ENCODE measurements at places on chromosomes 7 and 10. TPM values are rescaled to one million over a fixed set of nuclear protein-coding genes. Genes with fewer than 3 reads are reported as not detected.

DNA sequence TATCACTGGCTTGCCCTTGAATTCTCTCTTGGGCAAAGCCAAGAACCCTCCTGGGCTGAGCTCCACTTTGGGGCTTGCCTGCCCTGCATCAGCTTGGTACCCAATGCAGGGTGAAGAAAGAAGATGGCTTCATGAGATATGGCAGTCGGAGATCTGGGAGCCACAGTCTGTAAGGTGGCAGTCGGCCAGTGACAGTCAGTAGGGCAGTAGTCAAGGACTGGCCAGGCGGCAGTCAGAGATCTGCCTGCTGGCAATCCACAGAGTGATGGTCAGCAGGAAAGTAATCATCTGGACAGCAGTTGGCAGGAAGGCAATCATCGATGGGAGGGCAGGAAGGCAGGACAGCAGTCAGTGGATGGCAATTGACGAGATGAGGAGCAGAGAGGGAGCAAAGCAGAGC is 32.6 kb upstream of the CNNM1 start:
- no peak overlapping the region for H3K27ac ChIP-seq
- H3K27me3 ChIP-seq: no peaks in the 10 kb centered on the region

- H3K4me1 ChIP-seq: peaks cover 24% of the 10 kb centered on the region
- no peak for DNase-seq
- peak overlapping the region; percentile 83 for H3K27ac ChIP-seq
- no peaks in the 10 kb centered on the region for H3K27me3 ChIP-seq
Measured at GRCh38 chr7:70071766-70072165, 473.5 kb downstream of the AUTS2 start.

The GJC3 gene
- 0.34 TPM for total RNA-seq

The ITPRID1 gene
- total RNA-seq: not detected

- H3K27me3 ChIP-seq: no peaks in the 10 kb centered on the region
- no peak overlapping the region for H3K27ac ChIP-seq
Measured at GRCh38 chr7:117686311-117686935, 186.8 kb downstream of the CTTNBP2 start.

DNA sequence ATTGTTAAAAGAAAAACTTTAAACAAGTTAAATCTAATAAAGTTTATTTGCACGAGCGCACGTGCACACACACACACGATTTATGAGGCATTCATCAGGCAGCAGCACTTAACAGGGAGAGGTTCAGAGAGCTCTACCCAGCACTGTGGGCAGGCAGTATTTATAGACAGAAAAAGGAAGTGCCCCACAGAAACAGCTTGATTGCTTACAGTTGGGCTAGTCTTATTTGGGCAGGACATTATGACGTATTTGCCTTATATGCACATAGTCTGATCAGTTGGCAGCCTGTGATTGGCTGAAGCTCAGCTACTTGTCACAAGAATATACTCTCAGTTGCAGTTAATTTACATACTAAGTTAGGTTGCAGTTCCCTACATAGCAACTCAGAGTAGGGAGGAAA is 1.2 kb upstream of the SDHAF3 start:
- no peaks in the 10 kb centered on the region for H3K36me3 ChIP-seq
- H3K27me3 ChIP-seq: no peaks in the 10 kb centered on the region
- no peak for DNase-seq

DNA sequence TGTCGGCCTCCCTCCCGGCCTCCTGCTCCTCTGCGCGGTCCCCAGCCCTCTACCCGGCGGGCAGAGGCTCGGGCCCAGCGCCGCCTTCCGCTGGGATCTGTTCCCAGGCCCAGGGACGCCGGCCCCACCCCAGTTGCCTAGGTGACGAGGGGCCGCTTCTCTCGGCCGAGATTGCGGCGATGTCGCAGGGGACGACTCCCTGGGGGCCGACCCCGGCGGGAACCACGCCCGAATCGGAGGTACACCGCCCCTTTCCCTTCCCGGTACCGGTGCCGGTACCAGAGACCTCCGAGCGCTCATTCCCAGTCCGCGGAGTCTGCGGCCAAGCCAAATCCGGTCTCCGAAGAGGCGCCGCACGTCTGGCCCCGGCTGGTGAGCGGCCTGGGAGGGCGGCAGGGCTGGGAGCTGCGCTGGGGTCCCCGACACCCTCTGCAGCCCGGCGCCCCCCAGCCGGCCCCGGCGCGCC is at the start of gene CABCOCO1:
TSS of gene CABCOCO1 (plus strand) at position 136 of the 466 bp plus-strand sequence. CDS start at position 180, 44 bp downstream.
- H3K27me3 ChIP-seq: no peaks in the 10 kb centered on the region
- H3K4me3 ChIP-seq: peak within 1 kb of the TSS; percentile 70
- no peak within 1 kb of the TSS for H3K27ac ChIP-seq
- H3K36me3 ChIP-seq: no peaks in the 10 kb centered on the region
- H3K4me1 ChIP-seq: peaks cover 3% of the 10 kb centered on the region

Data from psoas muscle (tissue), 8 donors.